Stimulated activated CD8-positive, alpha-beta memory T cell treated with anti-CD3 and anti-CD28 coated beads, Interleukin-7, amount 100 ng/mL, for 4 hours (primary cell): ENCODE measurements at places on chromosomes 5 and 9.

DNA sequence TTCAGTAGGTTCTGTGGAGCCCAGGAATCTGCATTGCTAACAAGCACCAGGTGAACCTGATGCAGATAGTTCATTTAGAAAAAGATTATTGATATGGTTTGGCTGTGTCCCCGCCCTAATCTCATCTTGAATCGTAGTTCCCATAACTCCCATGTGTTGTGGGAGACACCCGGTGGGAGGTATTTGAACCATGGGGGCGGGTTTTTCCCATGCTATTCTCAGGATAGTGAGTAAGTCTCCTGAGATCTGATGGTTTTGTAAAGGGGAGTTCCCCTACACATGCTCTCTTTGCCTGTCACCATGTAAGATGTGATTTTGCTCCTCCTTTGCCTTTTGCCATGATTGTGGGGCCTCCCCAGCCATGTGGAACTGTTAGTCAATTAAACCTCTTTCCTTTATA, 212.0 kb downstream of the RAB3C start:
- DNase-seq: no peak

DNA sequence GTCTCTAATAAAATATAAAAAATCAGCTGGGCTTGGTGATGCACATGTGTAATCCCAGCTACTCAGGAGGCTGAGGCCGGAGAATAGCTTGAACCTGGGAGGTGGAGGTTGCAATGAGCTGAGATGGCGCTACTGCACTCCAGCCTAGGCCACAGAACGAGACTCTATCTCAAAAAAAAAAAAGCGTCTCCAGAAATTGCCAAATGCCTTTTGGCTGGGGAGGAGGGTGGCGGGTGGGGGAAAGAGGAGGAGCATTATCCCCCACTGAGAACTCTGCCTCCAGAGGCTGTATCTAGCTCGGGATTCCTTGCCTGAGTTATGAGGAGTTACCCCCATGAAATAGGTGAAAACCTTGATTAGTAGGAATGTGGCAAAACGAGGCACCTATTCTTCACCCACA, 4.8 kb downstream of the ROPN1L start:
- no peak for DNase-seq

DNA sequence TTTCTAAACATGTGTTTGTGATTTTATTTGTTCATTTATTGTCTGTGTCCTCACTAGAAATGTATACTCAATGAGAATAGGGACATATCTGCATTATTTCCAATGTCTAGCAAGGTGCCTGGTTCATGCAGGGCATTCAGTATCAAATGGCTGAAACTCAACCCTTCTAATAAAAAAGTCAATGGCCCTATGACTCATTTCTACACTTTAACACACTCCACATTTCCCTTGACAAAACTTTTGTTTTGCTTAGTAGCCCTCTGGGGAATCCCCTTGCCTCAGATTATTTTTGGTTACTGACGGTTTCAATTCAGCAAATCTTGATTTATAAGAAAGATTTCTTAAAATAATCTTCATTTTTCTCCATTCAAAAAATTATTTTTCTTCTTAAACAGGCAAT, 206.0 kb upstream of the DMRTA1 start:
- DNase-seq: no peak

DNA sequence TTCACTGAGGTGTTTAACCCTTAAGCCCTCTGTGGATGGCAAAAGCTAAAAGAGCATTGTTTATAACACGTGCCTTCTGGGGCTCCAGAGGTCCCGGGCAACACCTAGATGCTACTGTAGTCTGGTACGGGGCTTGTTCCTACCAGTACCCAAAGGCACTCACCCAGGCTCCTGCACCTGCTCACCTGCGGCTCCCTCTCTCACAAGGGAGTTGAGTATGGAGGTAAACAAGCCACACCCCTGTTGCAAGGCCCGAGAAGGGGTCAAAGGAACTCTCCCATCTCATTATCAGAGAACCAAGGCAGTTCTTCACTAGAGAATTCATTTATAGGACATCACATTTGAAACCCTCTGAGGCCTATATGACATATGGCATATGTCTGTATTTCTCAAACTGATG, 53.4 kb upstream of the IL6ST start:
- no peak for DNase-seq

DNA sequence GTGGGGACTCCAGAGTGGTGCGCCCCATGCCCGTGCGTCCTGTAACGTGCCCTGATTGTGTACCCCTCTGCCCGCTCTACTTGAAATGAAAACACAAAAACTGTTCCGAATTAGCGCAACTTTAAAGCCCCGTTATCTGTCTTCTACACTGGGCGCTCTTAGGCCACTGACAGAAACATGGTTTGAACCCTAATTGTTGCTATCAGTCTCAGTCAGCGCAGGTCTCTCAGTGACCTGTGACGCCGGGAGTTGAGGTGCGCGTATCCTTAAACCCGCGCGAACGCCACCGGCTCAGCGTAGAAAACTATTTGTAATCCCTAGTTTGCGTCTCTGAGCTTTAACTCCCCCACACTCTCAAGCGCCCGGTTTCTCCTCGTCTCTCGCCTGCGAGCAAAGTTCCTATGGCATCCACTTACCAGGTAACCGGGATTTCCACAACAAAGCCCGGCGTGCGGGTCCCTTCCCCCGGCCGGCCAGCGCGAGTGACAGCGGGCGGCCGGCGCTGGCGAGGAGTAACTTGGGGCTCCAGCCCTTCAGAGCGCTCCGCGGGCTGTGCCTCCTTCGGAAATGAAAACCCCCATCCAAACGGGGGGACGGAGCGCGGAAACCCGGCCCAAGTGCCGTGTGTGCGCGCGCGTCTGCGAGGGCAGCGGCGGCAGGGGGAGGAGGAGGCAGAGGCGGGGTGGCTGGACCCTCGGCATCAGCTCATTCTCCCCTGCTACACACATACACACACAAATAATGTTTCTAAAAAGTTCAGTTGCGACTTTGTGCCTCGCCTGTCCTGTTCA, 668 bp downstream of the GLIS3 start:
- DNase-seq: no peak

- no peak for DNase-seq
These were observed 17.6 kb upstream of the UBE2D2 start for GRCh38 chr5:139543423-139543991.

DNA sequence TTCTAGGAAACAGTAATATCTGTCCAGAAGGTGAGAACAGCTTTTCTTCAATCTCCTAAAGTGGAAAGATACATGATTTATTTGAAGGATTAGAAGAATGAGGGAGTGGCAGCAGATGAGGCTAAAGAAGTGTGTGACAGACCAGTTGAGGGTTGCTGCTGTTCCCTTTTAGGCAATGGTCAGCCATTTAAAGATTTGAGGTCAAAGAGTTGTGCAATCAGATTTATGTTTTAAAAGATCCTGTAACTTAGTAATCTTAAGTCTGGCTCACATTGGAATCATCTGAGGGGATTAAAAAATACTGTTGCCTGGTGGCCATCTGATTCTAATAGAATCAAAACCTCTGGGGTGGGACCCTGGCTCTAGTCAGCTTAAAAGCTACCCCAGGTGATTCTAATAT, 4.3 kb upstream of the SGCD start:
- DNase-seq: no peak
